ENCODE measurements at places on chromosomes 13 and 19.

- DNase-seq = peak; percentile 28
These were observed 580 bp downstream of the AP2A1 start for GRCh38 chr19:49767381-49767780.

- DNase-seq = peak; percentile 11
These were observed 249.8 kb downstream of the DCLK1 start for GRCh38 chr13:35881360-35881759.

GRCh38 chr13:20609145-20609544 lies 42.2 kb downstream of the IFT88 start:
- no peak for DNase-seq

- DNase-seq = no peak
These were observed 171.6 kb downstream of the MTUS2 start for GRCh38 chr13:28991764-28992163.

- DNase-seq = no peak
These were observed 22.0 kb downstream of the VWA8 start for GRCh38 chr13:41938918-41939317.

- no peak for DNase-seq
These were observed 518 bp downstream of the KLF2 start for GRCh38 chr19:16325161-16325527.

DNA sequence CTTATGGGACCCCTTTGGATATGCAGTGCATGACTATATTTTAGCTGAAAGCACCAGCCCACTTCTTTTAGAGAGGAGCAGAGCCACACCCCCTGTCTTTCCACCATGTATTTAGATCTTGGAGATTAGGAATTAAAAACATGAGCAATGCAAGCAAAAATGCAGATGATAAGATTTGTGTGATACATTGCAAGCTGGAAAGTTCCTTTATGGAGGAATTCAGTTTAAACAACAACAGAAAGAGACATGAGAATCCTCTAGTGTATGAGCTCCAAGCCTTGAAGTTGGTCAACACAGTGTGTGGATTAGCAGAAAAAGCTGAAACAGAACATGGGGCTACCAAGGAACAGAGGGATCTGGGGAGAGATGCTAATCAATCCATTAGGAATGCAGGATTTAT lies 529.8 kb upstream of the NBEA start:
- no peak for DNase-seq

GRCh38 chr13:101111894-101112293 lies 304.4 kb downstream of the NALCN start:
- no peak for DNase-seq

Measured in kidney tubule cell (primary cell).